ENCODE measurements at places on chromosomes 2 and 18.

- no peak for DNase-seq
Measured at GRCh38 chr2:135829378-135830135, 7.4 kb downstream of the LCT start.

DNA sequence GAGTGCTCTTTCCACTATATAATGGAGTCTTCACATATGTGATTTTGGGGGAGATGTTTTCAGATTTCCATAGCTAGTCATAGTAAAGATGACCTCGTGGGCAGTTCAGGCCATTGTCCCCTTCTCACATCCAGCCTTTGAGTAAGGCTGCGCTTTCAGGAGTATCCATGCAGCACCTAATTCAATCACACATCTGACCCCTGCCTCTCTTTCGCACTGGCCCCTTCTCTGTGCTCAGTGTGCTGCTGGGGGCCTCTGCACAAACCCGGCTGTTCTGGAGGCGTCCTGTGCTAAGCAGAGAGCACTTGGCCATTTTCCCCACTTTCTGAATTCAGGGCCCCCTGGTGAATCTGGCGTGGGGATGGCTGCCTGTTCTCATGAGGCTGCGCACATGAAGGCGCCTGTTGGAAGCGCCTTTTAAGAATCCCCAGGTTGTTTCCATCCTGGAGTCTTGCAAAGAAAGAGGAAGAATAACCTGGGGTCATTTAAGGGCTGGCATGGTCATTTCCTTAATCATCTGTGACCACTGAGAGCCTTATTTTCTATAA lies 96.0 kb upstream of the ALPP start:
- DNase-seq = no peak

DNA sequence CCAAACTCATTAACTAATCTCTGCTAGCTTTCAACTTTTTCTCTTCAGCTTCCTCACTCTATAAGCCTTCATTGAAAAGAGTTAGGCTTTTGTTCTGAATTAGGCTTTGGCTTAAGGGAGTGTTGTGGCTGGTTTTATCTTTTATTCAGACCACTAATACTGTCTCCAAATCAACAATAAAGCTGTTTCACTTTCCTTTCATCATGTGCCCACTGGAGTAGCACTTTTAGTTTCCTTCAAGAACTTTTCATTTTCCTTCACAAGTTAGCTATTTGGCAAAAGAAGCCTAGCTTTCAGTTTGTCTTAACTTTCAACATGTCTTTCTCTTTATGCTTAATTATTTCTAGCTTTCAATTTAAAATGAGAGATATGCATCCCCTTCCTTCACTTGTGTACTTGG lies 271.7 kb upstream of the FSIP2 start:
- no peak for DNase-seq

DNA sequence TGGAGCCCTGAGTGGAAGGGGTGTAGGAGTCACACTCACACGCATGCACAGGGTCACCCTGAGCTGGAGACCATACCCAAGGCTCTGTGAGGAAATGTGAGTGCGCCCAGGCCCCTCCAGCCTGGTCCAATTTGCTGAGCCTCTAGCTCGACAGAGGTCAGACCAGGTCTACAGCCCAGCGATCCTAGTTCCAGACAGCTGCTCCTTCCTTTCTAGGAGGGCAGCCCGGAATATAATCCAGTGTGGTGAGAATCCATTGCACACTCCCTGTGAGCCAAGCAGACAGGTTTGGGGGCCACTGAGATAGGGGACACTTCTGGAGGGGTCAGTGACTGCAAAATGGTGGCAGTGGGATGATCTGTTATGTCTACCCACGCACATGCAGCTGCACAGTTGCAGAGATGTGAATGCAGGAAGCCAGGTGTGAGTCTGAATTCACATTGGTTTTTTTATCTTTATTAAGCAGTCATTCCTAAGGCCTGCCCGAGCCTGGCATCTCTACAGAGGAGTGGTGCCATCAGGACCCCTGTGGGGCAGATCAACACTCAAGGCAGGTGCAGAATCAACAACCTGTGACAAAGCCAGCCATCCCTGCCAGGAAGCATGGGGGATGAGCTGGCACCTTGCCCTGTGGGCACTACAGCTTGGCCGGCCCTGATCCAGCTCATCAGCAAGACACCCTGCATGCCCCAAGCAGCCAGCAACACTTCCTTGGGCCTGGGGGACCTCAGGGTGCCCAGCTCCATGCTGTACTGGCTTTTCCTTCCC lies at the start of gene GPR148:
Gene GPR148, plus strand, starts transcription at position 522 of the 768 bp plus-strand sequence. Its CDS starts 82 bp downstream, at position 604.
- no peak for DNase-seq

DNA sequence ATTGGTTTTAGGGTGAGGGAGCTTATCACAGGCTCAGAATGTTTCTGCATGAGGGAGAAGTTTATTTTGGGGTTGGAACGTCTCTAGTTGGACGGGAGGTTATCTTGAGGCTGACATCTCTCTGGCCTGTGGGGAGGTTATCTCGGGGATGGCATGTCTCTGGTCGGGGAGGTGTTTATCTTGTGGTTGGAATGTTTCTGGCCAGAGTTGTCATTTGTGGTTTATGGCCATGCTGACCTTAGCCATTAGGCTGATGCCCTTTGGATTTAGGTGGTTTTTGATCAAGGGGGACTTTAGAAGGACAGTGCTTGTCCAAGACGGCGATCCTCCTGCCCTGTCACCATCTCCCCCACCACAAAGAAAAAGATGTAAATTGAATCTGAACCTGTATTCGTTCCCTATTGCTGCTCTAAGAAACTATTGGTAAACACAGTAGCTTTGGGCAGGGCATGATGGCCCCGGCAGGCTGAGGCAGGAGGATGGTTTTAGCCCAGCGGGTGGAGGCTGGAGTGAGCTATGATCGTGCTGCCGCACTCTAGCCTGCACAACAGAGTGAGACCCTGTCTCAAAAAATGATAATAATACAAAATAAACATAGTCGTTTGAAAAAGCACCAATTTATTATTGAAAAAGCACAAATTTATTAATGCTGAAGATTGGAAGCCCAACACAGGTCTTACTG lies 17.8 kb upstream of the MPPE1 start:
- no peak for DNase-seq

- DNase-seq = no peak
Measured at GRCh38 chr2:54329482-54330161, 73.6 kb upstream of the TSPYL6 start.

DNA sequence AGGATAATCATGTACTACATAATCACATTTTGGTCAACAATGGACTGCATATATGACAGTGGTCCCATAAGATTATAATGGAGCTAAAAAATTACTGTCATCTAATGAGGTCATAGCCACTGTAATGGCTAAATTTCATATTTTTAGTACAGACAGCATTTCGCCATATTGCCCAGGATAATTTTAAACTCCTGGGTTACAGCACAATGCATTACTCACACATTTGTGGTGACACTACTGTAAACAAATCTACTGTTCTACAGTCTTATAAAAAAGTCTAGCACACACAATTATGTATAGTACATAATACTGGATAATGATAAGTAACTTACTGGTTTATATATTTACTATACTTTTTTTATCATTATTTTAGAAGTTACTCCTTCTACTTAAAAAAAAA lies 12.8 kb downstream of the EIF2AK2 start:
- no peak for DNase-seq

- DNase-seq = no peak
Measured at GRCh38 chr2:33313039-33313438, 163.4 kb upstream of the RASGRP3 start.

DNA sequence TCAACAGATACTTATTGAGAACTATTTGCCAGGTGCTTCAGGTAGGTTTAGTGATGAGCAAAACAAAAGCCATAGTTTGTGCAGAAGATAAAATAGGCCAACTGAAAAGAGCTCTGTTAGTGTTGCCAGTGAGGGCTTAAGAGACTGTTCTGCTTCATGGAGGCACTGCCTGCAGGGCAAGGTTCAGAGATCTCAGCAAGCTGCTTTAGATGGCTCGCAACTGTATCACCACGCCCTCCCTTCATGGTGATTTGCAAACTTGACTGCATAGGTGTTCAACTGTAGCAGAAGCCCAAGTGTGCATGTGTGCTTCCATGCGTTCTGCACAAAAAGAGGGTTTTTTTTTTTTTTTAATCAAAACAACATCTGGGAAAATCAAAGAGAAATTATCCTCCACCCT lies 84.5 kb downstream of the RAPH1 start:
- DNase-seq = no peak

DNA sequence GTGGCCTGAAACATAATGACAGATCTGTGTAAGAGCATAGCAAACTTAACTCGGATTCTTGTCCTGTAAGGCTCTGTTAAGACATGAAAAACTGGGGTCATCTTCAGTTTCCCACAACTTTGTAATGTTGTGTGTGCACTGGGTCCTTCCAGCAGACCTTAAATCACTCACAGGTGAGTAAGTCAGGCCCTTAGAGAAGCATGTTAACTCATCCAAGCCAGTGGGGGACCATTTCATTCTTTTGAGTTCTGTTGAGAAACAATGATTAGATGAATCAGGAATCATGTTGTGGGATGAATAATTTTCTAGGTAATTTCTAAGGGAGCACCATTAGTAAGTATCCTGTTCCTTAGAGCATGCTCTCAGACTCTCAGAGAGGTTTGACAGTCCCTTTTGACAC lies 167.1 kb downstream of the ESCO1 start:
- DNase-seq = no peak

- DNase-seq = no peak
Measured at GRCh38 chr2:29218550-29219125, 103.4 kb downstream of the CLIP4 start.

GRCh38 chr18:55349685-55350084 lies 238.3 kb downstream of the TCF4 start:
- DNase-seq = no peak

- DNase-seq = no peak
Measured at GRCh38 chr2:24515335-24515734, 24.3 kb downstream of the NCOA1 start.

DNA sequence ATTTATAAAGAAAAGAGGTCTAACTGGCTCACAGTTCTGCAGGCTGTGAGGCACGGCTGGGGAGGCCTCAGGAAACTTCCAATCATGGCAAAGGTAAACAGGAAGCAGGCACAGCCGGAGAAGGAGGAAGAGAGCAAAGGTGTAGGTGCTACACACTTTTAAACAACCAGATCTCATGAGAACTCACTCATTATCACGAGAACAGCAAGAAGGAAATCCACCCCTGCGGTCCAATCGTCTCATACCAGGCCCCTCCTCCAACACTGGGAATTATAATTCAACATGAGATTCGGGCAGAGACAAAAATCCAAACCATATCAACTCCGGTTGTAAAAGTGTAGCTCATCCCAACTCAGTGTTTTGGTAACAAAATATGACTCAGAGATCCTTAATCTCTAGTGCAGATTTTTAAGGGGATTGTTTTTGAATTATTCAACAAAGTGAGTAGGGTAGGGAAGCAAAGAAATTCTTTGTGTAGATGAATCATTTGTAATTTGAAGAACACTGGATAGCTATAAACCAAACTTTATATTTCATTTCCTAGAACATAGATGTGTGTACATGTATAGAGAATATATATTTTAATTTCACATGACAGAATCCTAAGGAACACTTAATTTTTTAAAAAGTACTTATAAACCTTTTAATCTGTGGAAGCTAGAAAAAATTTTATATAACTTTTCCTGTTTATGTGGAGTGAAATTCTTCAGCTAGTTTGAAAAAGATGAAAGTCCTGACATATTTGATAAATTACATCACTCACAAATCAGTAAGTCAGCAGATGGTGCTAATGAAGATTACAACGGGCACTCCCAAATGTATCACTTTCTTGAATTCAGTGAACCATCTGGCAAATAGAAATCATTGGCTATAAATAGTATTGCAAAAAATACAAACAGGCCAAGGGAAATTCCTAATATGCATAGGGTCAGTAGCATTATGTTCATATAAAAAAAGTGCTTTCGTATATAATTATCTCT lies 130.1 kb downstream of the OLA1 start:
- no peak for DNase-seq

GRCh38 chr18:41499345-41499744 lies 455.7 kb upstream of the PIK3C3 start:
- no peak for DNase-seq

GRCh38 chr2:174177316-174177890 lies 70.9 kb downstream of the OLA1 start:
- DNase-seq = no peak

DNA sequence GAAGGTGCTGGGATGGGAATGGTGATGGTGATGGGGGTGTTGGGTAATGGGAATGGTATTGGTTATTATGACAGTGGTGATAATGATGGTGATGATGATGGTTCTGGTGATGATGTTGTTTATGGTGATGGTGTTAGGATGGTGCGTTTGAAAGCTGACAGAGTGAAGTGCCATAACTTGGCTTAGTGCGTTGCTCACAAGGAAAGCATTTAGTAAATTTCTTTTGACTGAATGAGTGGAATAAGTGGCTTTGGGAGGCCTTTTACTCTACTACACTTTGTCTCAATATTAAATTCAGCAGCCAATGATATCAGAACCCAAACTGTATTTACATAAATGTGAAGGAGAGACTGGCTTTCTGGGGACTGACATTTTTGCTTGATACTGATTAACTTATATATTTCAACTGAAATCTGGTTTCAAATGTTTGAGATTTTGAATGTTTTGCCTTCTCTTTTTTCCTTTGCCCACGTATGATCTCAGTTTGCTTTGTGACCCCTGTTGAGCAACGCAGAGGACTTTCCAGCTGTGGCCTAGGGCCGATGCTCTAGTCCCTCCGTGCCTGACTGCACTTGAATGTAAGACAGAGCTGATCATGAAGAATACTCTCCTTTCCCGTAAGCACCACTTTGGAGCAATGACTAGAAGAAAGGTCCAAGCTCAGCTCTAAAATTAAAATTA lies 128.5 kb upstream of the SH3BP4 start:
- no peak for DNase-seq

DNA sequence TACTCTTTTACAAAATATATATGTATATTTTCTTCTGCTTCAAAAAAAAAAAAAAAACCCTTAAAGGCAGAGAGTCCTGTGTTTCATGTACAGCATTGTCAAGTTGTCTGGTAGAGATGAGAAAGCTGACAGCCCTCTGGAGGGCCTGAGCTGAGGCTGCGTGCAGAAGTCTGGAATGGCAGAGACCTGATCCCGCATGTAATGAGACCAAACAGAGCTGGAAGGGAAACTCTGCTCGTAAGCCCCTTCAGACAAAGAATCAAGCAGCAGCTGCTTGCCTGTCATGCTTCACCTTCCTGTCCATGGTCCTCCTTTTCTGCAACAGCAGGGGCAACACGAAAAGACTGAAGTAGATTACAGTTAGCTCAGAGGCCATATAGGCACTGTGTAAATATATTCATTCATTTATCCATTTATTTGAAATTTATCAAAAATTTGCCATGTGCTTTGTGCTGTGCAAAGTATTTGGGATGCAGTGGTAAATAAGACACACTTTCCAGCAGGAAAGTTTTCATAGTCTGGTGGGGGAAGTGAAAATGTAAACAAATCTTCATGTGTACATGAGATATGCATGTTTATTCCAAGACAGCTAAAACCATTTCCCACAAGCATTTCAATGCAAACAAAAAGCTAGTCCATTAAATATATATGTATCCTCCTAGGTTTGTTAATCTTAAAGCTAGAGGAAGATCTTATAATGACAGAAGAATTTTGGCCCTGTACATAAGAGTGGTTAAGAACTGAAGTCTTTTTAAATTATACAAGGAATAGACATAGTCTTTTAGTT lies 912.7 kb downstream of the CPS1 start:
- no peak for DNase-seq

- no peak for DNase-seq
Measured at GRCh38 chr2:235689427-235689853, 195.6 kb downstream of the AGAP1 start.
